ENCODE measurements at places on chromosomes 2 and 18.

DNA sequence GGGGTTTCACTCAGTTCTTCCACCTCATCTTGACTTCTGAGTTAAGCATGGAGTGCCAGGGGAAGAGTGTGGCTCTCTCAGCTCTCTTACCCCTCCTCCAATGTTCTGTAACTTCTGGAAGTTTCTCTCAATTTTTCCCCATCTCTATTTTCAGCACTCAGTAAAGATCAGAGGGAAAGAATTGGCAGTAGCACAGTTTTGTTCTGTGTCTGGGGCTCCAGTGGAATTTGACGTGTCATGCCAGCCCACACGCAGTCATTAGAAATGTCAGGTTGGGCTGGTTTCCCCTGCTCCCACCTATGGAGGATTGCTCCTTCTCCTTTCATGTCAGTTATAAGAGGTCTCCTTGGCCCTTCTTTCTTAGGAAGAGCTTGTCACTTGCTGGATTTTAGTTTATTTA is 104.6 kb upstream of the COL3A1 start:
- no peak for DNase-seq

- no peak for DNase-seq
These were observed 62.7 kb downstream of the FAM168B start for GRCh38 chr2:131030478-131030971.

GRCh38 chr2:48753228-48753627 is 2.3 kb downstream of the LHCGR start:
- DNase-seq, result no peak

DNA sequence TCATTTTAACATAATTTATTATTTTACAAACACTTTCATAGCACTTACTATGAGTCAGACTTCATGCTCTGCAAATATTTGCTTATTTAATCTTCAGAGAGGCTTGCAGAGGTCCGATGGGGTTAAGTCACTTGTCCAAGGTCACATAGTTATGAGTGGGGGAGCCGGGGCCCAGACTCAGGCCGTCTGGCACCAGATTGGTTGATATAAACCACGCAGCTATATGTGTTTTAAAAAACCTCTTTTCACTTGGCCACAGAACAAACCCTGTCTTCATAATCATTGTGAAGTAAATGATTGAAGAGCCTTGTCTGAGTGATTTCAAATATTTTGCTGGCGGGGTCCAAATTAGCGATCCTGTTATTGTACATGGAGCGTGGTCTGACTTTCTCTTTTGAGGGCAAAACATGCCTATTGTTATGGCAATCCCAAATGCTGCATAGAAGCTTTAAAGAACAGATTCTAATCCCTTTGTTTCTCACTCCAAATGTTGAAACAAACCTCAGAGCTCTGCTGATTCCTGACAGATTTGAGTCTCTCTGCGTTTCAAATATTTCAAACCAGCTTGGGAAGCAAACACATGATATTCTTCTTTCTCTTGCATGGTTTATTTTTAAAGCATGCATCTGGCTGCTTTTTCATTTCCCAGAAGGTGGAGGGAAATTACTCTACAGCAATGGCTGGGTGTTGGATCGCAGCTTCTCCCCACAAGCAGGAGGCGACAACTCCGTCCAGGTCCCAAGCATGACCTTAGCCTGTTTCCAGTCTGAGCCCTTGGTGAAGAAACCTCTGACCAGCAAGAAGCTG is 142.4 kb downstream of the DDX1 start:
- no peak for DNase-seq

GRCh38 chr2:220334210-220334609 is 706.8 kb downstream of the SLC4A3 start:
- DNase-seq, result no peak

DNA sequence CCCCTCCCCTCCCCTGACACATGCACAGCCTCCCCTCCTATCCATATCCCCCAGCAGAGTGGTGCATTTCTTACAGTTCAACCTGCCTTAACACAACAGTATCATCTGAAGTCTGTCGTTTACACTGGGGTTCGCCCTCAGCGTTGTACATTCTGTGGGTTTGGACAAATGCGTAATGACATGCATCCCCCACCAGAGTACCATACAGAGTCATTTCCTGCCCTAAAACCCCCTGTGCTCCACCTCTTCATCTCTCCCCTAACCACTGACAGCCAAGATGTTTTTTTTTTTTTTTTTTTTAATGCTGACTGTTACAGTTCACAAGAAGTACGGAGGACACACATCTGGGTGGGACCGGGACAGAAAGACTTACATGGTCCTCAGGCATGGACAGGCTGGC is 22.6 kb downstream of the POMC start:
- DNase-seq, result no peak

DNA sequence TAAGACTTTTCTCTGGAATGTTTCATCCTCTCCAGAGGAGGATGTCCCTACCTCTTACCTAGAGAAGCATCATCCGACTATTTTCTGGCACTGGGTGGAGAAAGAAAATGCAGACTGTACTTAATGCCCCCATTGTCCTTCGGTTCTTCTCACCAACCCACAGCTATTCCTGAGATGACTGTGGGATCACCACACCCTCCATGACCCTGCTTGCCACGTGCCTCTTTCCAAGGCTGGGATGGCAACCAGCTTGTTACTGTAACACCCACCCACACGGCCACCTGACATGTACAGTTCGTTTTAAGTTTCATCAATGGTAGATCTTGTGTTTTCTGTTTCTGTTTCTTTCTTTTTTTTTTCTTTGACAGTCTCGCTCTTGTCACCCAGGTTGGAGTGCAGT is 365.2 kb downstream of the FBXO15 start:
- no peak for DNase-seq
